Astrocyte (in vitro differentiated cells and primary cell): ENCODE measurements at places on chromosomes 2 and 18. TPM values are rescaled to one million over a fixed set of nuclear protein-coding genes. Genes with fewer than 3 reads are reported as not detected.

- H3K4me1 ChIP-seq, result peaks cover 29% of the 10 kb centered on the region
- DNase-seq, result peak; percentile 76
- H3K27ac ChIP-seq, result peak overlapping the region; percentile 85
- no peaks in the 10 kb centered on the region for H3K27me3 ChIP-seq
Measured at GRCh38 chr2:127155028-127155581, 48.2 kb upstream of the BIN1 start.

Gene RAX
- not detected in 2 replicates for total RNA-seq

DNA sequence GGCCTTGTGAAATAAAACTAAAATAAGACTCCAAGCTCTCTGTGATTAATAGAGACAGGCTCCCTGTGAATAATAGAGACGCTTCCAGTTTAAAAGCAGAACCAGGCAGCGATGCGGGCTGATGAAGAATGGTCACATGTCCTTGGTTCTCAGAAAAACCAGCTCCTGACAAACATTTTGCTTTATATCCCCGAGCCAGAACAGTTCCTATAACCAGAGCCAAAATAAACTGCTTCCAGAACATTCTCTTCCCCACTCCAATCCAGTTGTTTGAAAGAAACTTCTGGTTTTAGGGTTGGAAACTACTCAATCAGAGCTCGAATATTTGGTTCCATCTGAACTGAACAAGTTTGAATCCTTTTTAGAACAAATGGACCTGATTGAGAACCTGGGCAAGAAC is 213.7 kb downstream of the TSN start:
- H3K4me1 ChIP-seq, result no peaks in the 10 kb centered on the region
- peaks cover 12% of the 10 kb centered on the region for H3K27me3 ChIP-seq
- no peaks in the 10 kb centered on the region for H3K36me3 ChIP-seq

DNA sequence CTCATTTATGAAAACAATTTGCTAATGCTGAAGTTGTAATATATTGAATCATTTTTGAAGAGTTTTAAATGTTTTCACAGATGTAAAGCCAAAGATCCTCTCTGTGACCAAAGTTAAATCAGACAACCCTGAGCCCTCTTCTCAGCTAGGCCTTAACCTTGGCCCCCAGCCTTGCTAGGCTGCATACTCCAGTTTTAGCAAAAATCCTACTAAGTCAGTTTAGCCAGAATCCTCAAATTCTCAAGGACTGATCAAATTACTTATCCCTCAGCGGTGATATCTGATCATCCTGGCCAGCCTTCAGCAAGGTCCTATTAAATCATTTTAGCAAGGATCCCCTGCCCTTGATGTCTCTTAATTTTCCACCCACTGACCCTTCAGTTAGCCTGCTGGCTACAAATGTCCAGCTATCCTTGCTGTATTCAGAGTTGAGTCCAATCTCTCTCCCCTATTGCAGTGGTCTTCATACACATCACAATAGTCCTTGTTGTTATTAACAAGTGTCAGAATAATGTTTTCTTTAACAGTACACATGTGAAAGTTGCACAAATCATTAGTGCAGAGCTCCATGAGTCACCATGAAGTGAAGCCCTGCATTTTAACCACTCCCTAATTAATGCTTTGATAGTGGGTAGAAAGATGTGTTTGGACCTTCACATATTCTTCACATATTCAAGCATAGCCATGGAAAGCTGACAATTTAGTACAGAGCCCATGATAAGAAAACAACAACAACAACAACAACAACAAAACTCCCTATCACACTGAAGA is 206.4 kb downstream of the NBAS start:
- H3K4me3 ChIP-seq, result no peak overlapping the region
- peaks cover 3% of the 10 kb centered on the region for H3K4me1 ChIP-seq
- H3K36me3 ChIP-seq, result peaks cover 2% of the 10 kb centered on the region
- H3K27ac ChIP-seq, result no peak overlapping the region
- no peaks in the 10 kb centered on the region for H3K27me3 ChIP-seq
- DNase-seq, result no peak

Gene AMER3
- 0.07 TPM in 1 of 2 replicates, not detected in the other for total RNA-seq

GRCh38 chr2:67642046-67642382 is 244.9 kb downstream of the ETAA1 start:
- no peak overlapping the region for H3K4me3 ChIP-seq
- no peaks in the 10 kb centered on the region for H3K27me3 ChIP-seq
- DNase-seq, result peak; percentile 79
- H3K36me3 ChIP-seq, result no peaks in the 10 kb centered on the region
- no peaks in the 10 kb centered on the region for H3K4me1 ChIP-seq
